ENCODE measurements at places on chromosomes 3 and 15. TPM values are rescaled to one million over a fixed set of nuclear protein-coding genes. Genes with fewer than 3 reads are reported as not detected.
A peak's percentile ranks its signal among the peaks of the same experiment; 100 is the strongest.

DNA sequence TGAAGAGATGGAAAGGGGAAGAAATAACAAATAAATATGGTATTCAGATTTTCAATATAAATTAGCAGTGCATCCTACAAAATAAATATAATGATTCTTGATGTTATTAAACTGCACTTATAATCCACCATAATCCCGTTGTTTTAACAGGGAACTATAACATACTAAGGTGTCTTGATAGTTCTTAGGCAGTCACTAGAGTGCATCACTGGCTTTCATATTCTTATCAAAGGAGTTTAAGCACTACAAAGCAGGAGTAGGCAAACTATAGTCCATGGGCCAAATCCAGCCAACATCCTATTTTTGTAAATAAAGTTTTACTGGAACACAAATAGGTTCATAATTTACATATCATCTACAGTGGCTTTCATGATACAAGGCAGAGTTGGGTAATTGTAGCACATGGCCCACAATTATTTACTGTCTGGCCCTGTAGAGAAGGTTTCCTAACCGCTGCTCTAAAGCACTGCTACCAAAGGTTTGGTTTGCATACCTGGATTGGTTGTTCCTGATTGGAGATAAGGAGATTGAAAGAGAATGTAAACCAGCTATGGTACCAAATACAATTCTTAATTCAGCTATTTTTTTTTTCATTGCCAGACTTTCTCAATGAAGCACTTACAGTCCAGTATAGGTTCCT, 104.3 kb downstream of the ZNF280D start:
- H3K27ac ChIP-seq: no peak overlapping the region
- H3K36me3 ChIP-seq: peaks cover 7% of the 10 kb centered on the region
- no peaks in the 10 kb centered on the region for H3K27me3 ChIP-seq
- DNase-seq: no peak
- H3K4me1 ChIP-seq: peaks cover 4% of the 10 kb centered on the region

DNA sequence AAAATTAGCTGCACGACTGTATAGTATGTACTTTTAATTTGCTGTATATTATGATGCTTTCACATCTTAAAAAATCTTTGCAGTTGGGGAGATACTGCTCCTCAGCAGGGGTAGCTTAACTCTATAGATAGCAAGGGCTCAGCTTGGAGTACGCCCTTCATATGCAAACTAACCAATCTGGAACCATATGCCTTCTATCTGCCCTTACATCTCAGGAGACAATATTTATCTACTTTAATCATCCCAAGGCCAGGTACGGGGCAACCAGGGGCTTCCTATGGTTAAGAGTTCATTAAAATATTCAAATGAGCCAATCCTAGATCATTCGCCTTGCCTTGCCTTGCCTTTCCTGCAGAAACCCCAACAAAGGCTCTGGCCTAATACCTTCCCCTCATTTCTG, 204.1 kb upstream of the ZBTB20 start:
- H3K4me1 ChIP-seq: no peaks in the 10 kb centered on the region
- no peak overlapping the region for H3K27ac ChIP-seq
- no peak overlapping the region for H3K4me3 ChIP-seq
- no peaks in the 10 kb centered on the region for H3K36me3 ChIP-seq
- no peak for DNase-seq
- peaks cover 4% of the 10 kb centered on the region for H3K27me3 ChIP-seq

DNA sequence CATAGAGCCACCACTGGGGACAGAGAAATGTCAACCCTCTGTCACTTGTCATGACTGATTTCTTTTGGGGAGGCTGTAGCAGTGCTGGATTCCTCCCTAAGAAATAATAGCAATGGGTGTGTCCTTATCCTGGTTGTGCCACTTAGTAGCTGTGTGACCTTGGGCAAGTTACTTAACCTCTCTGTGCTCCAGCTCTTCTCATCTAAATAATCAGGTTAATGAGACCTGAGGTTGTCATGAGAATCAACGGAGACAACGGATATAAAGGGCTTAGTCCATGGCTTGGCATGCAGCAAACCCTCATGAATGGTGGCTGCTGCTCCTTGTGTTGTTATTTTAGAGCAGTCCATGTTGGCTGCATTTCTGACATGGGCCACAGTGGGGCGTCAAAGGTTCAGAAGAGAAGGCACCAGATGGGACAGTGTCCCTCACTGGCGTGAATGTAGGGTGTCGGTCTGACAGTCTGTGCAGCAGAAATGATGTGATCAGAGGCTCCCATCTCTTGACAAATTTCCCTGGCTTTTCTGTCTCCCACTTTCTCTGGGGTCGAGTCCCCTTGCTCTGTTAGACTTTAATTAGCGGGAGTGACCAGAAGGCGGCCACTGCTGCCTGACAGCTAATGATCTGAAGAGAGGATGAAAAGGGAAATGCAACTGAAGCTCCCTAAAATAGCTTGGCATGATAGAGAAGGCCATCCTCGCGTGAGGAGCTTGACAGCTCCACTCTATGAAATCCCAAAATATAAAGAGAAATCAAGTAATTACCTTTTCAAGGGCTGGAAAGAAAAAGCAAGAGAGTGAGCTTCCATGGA, 209.4 kb downstream of the CADPS start:
- H3K4me1 ChIP-seq: no peaks in the 10 kb centered on the region
- peak; percentile 68 for DNase-seq
- H3K4me3 ChIP-seq: no peak overlapping the region
- H3K27ac ChIP-seq: no peak overlapping the region
- H3K27me3 ChIP-seq: no peaks in the 10 kb centered on the region

SERPINI2 gene
- not detected for total RNA-seq

GRCh38 chr3:23612296-23612891, 193.4 kb upstream of the UBE2E1 start:
- no peaks in the 10 kb centered on the region for H3K36me3 ChIP-seq
- DNase-seq: no peak
- H3K27me3 ChIP-seq: no peaks in the 10 kb centered on the region
- H3K27ac ChIP-seq: no peak overlapping the region
- peaks cover 8% of the 10 kb centered on the region for H3K4me1 ChIP-seq

RTP4 gene
- total RNA-seq: 3.6 TPM

DNA sequence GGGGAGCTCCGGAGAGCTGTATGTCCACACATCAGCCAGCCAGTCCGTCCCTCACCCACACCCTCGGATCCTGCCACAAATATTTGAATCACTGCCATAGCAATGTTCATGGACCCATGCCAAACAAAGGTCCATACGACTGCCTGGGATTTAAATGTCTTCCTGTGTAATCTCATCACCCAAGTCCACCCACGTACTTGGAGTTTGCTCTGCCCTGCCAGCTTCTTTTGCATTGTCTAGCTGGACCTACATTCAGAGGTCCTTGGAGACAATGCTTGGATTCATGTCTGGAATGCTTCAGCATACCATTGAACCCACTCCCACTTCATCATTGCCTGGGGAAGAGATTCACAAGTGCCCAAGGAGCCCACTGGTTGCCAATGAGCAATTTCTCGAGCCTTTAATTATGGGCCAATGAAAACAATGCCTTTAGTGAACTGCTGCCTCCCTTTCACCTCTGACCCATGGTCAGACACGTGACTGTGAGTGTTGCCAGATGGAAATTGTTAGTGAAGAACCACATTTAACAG, 90.4 kb upstream of the PHLDB2 start:
- no peak for DNase-seq
- no peaks in the 10 kb centered on the region for H3K36me3 ChIP-seq
- no peaks in the 10 kb centered on the region for H3K27me3 ChIP-seq
- H3K4me3 ChIP-seq: no peak overlapping the region
- no peak overlapping the region for H3K27ac ChIP-seq

- no peak overlapping the region for H3K27ac ChIP-seq
- no peaks in the 10 kb centered on the region for H3K27me3 ChIP-seq
- H3K4me3 ChIP-seq: no peak overlapping the region
- no peaks in the 10 kb centered on the region for H3K4me1 ChIP-seq
- no peak for DNase-seq
Observed at GRCh38 chr3:54206874-54207273, 84.5 kb downstream of the CACNA2D3 start.

- peak; percentile 52 for DNase-seq
- H3K4me3 ChIP-seq: no peak overlapping the region
- no peaks in the 10 kb centered on the region for H3K27me3 ChIP-seq
- peaks cover 29% of the 10 kb centered on the region for H3K4me1 ChIP-seq
Observed at GRCh38 chr15:28984421-28985315, 98.9 kb downstream of the APBA2 start.

- H3K27me3 ChIP-seq: no peaks in the 10 kb centered on the region
- peaks cover 19% of the 10 kb centered on the region for H3K4me1 ChIP-seq
- H3K27ac ChIP-seq: no peak overlapping the region
- H3K4me3 ChIP-seq: no peak overlapping the region
- DNase-seq: no peak
Observed at GRCh38 chr15:34275154-34275553, 50.3 kb downstream of the EMC4 start.

GRCh38 chr15:80695099-80695910, at the start of gene ABHD17C:
ABHD17C (plus strand) TSS chr15:80695310; CDS start chr15:80695430, 120 bp downstream.
- H3K27ac ChIP-seq: peak within 1 kb of the TSS; percentile 80
- peak within 1 kb of the TSS; percentile 82 for H3K4me3 ChIP-seq
- H3K36me3 ChIP-seq: peaks cover 4% of the 10 kb centered on the region
- peak; percentile 49 for DNase-seq
- peaks cover 20% of the 10 kb centered on the region for H3K4me1 ChIP-seq

Measured in activated CD8-positive, alpha-beta T cell treated with anti-CD3 and anti-CD28 coated beads for 36 hours (primary cell).